AG09309 (cell line): ENCODE measurements at places on chromosomes 16 and 17.

DNA sequence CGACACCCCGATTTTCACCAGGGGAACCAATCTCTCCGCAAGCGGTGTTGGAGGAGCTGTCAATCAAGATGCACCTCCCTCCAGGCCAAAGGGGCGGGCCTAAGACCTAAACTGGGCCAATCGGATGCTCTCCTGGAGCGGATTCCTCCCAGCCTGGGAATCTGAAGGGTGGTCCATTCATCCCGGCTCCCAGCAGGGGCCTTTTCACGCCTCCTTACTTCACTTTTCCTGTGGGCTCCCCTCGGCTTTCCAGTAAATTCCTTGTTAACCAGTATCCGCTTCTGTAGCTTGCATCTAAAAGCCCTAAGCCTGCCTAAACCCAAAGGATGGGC lies 17.1 kb downstream of the C16orf74 start:
- no peak for DNase-seq

DNA sequence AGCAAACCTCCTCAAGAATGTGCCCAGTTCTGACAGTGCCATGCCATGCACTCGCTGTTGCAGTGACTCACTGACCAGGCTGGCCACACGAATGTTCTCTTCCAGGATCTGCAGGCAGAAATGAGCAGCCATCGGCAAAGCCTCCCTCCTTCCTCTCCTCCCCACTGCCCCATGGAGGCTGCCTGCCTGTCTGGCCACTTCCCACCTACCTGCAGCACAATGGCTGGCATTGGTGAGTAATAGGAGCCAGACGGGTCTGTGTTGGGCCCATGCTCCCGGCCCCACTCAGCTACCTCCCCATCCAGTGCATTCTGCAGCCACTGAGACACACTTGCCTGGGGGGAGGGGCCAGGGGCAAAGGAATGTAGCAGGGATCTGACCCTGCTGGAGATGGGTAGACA lies 2.8 kb upstream of the MATCAP1 start:
- no peak for DNase-seq

GRCh38 chr17:65228287-65228686 lies 91.1 kb downstream of the RGS9 start:
- DNase-seq = no peak

DNA sequence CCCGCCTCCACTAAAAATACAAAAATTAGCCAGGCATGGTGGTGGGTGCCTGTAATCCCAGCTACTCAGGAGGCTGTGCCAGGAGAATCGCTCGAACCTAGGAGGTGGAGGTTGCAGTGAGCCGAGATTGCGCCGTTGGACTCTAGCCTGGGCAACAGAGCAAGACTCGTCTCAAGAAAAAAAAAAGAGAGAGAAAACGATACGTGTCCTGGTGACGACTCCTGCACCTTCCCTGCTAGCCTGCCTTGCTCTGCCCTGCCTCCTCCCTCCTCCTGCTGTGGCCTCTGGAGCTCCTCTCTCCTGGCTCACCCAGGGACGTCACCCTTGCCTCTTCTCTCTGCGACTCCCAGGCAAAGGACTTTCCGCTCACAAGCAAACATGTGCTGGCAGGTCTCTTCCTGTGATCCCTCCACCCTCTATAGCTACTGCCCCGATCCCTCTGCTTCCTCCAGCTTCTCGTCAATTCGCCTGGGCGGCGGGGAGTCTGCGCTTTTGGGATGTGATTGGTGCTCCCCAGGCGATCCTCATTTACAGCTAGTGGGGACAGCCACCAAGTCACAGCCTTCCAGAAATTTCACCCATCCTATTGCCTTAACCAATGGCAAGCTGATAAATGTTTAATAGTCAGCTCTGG lies 25.5 kb upstream of the CBX4 start:
- DNase-seq = no peak

DNA sequence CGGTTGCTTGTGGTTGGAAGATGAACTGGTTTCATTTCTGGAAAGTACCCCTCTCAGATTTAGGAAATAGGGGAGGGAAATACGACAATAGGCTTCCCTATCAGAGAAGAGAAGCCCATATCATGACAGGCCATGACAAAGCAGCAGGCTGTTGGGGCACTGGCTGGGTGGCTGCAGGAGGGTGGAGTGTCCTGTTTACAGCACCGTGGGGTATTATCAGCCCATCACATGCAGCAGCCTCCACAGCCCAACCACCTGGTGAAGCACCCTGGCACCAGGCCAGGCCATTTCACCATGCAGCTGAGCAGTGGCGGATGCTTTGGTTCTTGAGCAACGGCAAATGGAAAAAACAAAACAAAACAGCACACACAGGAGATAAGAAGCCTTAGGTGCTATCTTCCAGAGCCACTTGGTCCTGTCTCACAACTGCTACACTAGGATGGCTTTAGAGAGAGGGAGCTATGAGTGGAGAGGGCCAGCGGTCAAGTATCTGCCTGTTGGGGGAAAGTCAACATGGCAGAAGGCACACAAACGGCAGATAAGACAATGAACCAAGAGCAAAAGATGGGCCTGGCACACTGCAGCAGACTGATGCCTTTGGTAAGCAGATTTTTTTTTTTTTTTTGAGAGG lies 24.2 kb downstream of the FAM117A start:
- DNase-seq = no peak

DNA sequence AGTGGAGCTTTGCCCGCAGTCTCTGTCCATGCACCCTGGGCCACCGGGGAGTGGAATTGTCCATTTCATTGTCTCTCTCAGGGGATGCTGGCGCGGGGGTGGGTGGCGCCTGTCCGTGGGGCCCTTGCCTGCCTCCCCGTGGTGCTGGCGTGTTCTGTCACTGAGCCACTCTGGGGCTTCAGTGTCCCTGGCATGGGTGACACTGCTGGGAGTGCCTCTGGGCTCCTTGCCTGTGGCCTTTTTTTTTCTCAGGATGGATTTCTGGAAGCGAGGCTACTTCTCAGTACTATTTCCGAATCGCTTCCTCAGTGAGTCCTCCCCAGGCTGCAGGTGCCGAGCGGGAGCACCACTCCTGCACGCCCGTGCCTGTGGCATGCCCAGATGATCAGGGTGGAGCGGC lies 55.0 kb downstream of the PDPK1 start:
- no peak for DNase-seq

- no peak for DNase-seq
Observed at GRCh38 chr16:50751528-50751927, 9.6 kb downstream of the CYLD start.

DNA sequence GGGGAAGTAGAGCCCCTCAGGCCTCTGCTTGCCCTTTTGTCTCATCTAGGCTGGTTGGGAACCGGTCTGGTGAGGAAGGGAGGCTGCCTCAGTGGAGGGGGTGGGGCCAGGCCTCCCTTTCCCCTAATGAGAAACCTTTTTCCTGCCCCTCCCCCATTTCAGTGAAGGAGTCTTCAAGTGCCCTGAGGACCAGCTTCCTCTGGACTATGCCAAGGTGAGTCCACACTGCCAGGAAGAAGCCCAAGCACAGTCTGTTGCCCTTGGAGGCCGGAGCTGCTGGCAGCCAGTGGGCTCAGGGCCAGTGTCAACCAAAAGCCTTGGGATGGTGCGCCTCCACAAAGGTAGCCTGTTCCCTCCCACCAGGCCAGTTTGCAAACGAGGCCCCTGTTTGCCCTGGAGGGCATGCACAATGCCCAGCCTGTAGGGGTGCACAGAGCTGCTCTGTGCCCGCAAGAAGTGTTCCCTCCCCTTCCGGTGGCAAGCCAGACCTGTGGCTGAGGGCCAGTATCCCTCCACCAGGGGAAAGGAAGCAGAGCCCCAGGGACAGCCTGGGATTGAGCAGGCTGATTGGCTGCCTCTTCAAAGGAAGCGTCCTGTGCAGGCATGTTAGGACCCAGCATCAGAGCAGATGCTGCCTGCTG lies 3.4 kb downstream of the TRAF4 start:
- DNase-seq = no peak

DNA sequence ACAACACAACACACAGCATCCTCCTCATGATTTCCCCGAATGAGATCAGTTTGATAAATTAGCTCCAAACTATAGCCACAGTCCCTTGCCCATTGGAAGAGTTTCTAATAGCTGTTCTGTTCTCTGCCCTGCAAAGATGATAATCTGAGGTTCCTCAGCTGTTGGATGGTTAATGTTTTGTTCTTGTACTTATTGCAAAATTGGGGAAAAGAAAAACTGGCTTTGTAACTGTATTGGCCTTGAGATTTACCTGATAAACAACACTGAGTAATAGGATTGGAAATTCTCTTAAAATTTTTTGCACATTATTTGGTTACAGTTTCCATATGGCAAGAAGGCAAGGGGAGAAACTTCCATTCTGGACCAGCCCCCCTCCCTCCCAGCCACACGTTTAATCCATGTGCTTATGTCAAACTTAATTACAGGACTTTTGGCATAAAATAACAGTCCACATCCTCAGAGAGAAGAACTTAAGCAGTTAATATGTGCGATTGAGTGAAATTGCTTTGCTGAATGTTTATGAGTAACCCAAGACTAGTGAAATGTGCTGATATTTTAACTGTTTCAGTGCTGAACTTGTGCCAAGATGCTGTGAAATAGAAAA lies 119.1 kb upstream of the ZFHX3 start:
- no peak for DNase-seq

GRCh38 chr17:60269417-60269816 lies 119.6 kb downstream of the CA4 start:
- no peak for DNase-seq

GRCh38 chr16:65644821-65645220 lies 523.0 kb upstream of the CDH11 start:
- DNase-seq = no peak

DNA sequence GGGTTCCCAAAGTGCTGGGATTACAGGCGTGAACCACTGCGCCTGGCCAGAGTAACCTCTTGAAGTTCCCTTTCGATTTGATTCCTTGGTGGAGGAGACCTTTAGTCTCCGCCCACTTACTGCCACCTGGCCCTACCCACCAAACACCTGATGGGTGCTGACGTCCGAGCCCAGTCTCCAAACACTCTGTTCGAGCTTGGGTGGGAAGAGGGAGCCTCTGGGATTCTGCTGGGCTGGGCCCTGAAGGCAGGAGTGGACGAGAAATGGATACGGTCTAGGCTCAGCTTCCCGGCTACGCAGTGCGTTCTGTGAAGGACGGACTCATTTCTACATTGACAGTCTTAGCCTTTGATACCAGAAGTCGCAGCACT lies 870 bp upstream of the ITGA3 start:
- no peak for DNase-seq

DNA sequence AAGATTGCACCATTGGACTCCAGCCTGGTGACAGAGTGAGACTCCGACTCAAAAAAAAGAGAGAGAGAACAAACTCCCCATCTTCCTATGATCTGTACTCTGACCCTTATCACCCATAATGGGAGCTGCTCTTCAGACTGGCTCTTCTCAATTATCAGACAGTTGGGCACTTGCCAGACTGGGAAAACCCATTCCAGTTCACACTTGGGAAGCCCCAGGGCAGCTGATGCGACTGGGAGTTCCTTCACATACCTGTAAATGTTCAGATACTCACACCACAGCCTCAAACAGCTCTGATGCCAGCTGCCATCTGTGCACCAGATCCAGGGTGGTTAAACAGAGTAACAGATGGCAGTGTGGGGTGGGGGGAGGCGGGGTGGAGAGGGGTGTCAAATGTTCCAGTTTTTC lies 23.8 kb upstream of the TMEM101 start:
- DNase-seq = no peak

DNA sequence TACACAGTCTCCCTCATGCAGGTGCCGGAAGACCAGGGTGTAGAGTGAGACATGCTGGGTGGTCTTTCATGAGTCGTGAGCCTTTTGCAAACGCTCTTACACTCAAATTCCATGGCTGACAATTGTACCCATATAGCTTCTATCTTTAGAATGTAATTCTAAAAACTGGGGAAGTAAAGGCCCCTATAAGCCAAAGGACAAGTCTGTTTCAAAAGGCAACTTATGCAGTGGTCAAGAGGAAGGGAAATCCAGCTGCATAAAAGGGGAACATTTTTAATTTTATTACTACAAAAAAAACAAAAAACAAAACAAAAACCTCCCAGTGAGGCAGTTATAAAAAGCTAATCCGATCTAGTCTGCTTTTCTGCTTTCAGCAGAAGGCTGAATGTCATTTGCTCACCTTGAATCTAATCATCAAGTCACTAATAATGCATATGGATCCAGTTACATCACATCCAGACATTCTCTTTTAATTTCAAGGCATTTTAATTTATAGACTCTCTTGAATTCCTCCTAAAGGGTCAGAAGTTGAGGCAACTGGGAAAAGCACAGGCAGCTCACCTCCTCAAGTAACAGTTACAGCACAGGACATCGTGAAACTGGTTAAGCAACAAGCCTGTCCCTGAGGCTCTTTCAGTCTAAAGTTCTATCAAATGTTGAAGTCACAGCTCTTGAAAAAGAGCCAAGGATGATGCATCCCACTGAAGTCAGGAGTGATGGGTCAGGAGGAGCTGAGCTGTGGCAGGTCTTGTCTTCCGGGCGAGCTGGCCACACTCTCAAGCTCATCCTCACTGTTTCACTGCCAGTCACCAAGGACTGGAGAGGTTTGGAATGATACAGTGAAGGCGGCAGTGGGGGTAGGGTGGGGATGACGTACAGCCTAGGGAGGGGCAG lies 99.7 kb downstream of the VPS53 start:
- no peak for DNase-seq

GRCh38 chr16:27762441-27762840 lies 212.5 kb downstream of the KATNIP start:
- peak; percentile 8 for DNase-seq

- DNase-seq = no peak
Observed at GRCh38 chr17:29007456-29007855, 1.6 kb upstream of the SEZ6 start.

- no peak for DNase-seq
Observed at GRCh38 chr16:84893849-84894599, 74.2 kb downstream of the CRISPLD2 start.

- no peak for DNase-seq
Observed at GRCh38 chr17:38510421-38511149, 82.3 kb downstream of the ARHGAP23 start.

GRCh38 chr16:62261760-62262159 lies 225.5 kb upstream of the CDH8 start:
- no peak for DNase-seq

DNA sequence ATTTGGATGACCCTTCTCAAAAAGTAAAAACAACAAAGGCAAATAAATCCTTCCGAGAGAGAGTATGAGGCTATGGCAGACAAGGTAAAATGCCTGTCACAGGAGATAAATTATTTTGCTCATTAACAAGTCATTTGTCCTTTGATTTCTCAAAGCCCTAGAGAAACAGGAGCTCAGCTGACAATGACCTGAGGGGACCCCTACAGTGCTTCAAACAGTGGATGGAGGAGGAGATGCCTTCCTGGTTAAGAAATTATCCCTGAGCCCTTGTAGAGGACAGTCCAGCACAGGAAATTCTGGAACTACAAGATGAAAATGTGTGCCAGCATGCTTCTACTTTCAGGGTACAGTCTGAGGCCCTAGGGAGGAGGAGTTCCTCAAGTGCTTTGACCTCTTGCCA lies 24.0 kb upstream of the RHBDL3 start:
- DNase-seq = no peak

DNA sequence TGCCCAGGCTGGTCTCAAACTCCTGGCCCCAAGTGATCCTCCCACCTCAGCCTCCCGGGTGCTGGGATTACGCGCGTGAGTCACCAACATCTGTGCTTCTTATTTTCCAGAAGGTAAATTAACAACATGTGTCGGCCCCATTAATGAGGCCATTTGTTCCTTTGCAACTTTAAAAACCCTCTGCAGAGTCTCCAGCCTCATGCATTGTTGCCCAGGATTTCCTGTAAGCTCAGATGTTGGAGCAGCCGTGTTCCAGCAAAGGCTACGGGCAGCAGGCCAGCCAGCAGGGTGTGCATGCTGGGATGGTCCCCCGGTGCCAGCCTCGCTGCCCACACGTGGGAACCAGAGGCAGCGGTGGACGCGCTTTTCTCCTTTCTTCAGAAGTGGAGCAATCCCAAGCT lies 19.1 kb upstream of the HEXD start:
- peak; percentile 95 for DNase-seq
